ENCODE measurements at places on chromosomes 3 and 15.

- DNase-seq, result no peak
Observed at GRCh38 chr3:110940055-110940454, 131.6 kb upstream of the NECTIN3 start.

GRCh38 chr3:63132461-63133250 lies 145.5 kb upstream of the SYNPR start:
- no peak for DNase-seq

GRCh38 chr3:146138902-146139301 lies 22.1 kb downstream of the PLOD2 start:
- no peak for DNase-seq

DNA sequence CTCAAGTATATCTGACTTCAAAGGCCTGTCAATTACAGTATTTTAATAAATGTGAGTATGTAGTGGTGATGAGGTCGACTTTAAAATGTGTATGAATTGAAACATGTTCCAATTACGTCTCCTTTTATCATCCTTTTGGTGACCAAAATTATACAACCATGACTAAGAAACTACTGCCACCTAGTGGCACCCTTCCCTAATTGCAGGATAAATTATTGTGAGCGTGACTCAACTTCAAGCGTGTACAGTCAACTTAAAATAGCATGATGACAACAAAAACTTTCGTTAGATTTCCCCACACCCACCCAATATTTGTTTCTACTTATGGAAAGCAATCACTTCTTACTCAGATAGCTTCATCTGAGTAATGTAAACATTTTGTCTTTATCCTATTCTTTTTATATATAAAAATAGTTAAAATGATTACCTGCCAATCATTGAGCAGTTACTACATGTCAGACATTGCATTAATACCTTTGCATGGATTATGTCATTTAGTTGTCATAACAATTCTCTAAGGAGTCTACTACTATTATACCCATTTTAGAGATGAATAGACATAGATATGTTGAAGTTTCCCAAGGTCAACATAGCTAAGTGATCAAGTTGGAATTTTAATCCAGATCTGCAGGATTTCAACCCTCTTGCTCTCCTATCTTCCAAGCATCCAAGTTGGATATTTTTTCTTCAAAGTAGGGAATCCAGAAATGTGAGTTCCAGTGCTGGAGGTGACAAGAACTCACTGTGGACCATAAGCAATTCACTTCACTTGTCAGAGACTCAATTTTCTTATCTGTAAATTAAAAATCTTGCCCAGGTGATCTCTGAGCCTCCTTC lies 106.0 kb downstream of the MEX3B start:
- no peak for DNase-seq

DNA sequence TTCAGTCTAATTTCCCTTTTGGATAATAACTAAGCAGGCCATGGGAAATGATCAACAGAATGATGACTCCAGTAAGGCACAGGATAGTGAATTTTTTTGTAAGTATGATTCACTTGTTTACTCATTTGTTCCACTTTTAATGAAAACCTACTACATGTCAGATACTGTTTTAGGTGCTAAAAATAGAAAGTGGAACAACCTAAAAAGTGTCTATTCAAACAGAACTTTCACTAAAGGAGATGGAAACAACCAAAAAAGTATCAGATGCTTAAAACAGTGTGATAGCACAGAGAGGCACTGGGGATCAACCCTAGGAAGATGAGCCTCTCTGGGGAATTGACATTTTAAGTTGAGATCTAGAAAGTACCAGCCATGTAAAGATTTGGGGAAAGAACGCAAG lies 11.1 kb downstream of the RYK start:
- DNase-seq, result no peak

- DNase-seq, result no peak
Observed at GRCh38 chr3:184872200-184872599, 60.2 kb downstream of the VPS8 start.

DNA sequence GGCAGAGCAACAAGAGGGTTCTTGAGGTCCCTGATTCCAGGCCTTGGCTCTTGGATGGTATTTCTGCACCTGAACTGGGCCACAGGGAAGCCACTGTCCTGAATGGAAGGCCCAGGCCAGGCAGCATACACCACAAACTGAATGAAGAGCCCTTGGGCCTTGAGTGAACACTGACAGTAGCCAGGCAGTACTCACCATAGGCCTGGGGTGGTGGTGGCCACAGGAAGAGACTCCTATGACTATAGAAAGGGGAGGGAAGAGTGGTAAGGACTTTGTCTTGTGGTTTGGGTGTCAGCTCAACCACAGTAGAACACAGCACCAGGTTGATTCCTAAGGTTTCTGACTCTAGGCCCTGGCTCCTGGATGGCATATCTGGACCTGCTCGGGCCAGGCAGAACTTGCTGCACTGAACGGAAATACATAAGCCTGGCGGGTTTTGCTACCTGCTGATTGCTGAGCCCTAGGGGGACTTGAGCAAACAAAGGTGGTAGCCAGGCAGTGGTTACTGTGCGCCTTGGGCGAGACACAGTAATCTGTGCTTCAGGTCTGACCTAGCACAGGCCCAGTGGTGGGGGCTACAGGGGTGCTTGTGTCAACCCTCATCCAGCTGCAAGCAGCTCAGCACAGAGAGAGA lies 241.4 kb downstream of the ISL2 start:
- DNase-seq, result no peak

DNA sequence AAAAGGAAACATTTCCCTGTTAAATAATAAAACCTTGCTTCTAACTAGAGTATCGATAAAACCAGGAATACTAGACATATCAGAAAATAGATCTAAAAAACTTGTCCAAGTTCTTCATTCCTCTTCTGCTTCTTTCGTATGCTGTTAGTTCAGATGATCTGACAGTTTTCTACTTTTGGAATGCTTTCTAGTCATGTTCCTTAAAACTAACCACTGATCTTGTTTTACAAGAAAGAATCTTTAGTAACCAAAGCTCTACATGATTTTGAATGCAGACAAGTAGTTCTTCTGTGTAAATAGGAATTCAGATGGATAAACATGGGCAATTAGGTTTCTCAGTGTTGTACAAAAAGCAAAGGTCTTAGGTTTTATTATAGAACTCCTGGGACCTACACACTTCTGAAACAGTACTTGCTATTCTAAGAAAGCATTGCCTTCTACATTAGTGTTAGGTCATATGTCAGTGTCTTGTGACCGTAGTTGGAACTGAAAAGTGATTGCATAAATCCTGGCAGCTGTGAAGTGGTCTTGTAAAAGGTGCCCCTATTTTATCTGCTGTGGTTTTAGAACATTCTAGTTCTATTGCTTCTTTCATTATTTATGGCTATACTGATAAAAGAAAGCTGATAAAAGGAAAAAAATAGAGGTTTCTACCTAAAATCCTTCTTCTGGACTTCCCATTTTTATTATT lies 40.7 kb downstream of the SNRK start:
- DNase-seq, result no peak

- DNase-seq, result no peak
Observed at GRCh38 chr3:182414586-182414985, 378.7 kb upstream of the ATP11B start.

GRCh38 chr3:128992926-128993460 lies 883 bp downstream of the CFAP92 start:
- no peak for DNase-seq

DNA sequence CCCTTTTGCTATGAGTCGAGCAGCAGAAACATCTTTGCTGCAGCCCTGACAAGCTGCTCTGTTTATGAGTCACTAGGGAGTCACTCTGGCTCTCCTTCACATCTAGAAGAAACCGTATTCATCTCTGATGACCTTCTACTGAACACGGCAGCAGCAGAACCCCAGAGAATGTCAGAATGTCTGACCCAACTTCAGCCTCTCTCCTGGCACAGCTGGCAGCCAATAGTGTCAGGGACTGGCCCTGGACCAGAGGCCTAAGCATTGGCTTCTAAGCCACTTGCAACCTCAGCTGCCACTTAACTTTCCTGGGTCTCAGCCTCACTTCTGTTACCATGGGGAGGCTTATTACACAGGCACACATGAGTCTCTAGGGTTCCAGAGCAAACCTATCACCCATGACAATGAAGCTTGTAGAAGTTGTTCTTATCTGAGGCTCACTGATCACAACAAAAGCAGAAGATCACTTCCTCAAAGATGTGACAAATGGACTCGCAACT lies 184.1 kb upstream of the TLE3 start:
- no peak for DNase-seq

DNA sequence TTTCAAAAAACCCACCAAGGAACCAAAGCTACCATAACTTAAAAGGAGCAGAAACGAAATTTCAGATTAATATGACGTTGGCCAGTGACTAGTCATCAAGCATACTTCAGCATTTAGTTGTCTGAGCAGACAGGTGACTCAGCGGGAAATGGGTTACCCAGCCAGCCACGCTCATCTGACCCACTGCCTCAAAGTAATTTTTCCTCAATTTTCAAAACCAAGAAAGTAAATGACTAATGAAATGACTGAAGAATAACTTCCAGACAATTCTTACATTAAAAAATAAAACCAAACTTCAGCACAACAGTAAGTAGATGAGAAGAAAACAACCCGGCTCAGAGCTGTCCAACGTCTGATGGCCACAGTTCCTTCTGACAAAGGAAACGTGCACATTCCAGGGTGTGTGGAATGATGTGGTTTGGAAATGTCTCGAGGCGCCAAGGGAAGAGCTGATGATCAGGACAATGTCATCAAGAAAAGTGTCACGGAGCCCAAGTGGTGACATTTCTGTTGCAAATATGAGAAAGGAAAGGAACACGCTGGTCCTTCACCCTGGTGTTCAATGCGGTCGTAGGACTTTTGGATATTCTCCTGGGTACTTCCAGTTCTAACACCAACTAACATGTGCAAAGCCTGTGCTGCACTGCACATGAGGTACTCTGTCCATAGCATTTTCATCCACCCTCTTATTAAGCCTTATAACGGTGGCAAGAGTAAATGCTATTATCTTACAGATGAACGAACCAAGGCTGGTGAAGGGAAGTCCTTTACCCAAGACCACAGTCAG lies 79.1 kb downstream of the FOXP1 start:
- no peak for DNase-seq

GRCh38 chr3:157428853-157429252 lies 7.8 kb upstream of the PTX3 start:
- no peak for DNase-seq

GRCh38 chr15:55588070-55588814 lies at the start of gene PYGO1:
Gene PYGO1 (minus strand): TSS chr15:55588345. CDS start chr15:55587883, 462 bp downstream.
- peak; percentile 28 for DNase-seq

GRCh38 chr3:29854821-29855220 lies 574.0 kb downstream of the RBMS3 start:
- no peak for DNase-seq

DNA sequence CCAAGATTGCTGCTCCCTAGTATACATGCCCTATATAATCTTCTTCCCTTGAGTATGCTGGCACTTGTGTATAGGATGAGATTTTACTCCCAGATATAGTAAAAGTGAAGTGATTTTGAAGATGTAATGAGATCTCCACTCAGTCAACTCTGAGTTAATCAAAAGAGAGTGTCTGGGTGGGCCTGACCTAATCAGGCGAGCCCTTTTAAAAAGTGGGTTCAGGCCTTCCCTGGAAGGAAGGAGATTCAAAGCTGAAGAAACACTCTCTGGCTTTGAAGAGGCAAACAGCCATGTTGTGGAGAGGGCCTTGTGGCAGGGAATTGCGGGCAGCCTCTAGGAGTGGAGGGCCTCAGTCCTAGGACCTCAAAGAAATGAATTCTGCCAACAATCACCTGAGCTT lies 5.5 kb upstream of the STARD5 start:
- DNase-seq, result no peak

GRCh38 chr15:66883284-66883911 lies 181.4 kb downstream of the SMAD6 start:
- no peak for DNase-seq

- no peak for DNase-seq
Observed at GRCh38 chr3:33921608-33922007, 123.2 kb downstream of the PDCD6IP start.

DNA sequence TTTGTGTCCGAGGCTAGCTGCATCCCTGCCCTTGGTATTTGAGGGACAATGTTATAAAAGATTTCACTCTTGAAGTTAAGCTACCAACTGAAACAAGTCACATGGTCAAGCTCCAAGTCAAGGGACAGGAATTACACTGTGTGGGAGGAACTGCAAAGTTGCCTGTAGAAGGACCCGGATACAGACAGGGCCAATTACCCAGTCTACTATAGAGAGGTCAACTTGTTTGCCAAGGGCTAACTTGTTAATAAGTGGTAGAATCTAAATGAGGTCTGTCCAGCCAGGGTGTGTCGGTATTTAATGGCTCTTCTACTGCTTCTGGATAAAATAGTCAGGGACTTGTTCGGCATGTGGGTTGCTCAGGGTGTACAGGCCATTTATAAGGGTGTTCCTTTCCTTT lies 55.7 kb downstream of the PTPRG start:
- no peak for DNase-seq

GRCh38 chr3:128060473-128061381 lies 8.5 kb downstream of the SEC61A1 start:
- no peak for DNase-seq

- DNase-seq, result no peak
Observed at GRCh38 chr3:65712140-65712539, 326.6 kb downstream of the MAGI1 start.

DNA sequence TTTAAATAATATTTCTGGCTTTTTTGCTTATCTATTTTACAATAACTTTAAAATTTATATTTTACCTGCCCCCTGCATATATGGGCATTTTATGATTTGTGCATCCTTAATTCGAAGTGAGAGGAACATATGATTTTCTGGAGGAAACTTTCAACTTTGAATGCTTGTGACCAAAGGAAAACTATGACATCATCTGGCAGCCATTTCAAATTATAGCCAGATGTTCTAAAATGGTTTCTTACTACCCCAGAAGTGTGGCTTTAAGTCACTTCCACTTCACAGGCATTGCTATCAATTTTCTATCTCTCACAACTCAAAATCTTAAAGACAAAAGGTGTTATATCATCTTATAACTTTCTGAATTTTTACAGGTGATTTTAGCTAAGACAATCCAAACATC lies 508.8 kb downstream of the RBMS3 start:
- no peak for DNase-seq

DNA sequence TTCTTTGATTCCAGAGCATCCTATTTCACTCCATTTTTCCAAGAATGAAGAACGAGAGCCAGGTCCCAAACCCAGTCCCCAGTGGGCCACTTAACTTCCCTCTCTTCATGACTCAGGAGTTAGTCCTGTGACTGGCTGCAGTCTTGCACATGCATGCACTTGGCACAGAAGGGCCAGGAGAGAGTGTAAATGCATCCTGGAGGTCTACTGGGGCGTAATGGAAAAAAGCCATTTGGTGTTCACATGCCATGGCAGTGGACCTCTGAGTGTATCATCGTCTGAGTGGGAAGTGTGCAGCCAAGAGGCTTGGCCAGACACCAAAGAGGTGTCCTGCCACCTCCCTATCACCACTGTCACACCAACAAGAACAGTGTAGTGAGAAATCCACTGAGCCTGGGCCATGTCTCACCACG lies 15.1 kb upstream of the RFTN1 start:
- no peak for DNase-seq
